Right hindlimb (tissue), 1 donor: ENCODE measurements at places on chromosomes 13 and 19.

- DNase-seq = peak; percentile 41
These were observed 555 bp downstream of the SAMD4B start for GRCh38 chr19:39342647-39343305.

GRCh38 chr13:82747958-82748357 is 1134.3 kb downstream of the SLITRK1 start:
- DNase-seq = no peak

GRCh38 chr13:23432626-23433025 is 876 bp downstream of the SACS start:
- DNase-seq = no peak

DNA sequence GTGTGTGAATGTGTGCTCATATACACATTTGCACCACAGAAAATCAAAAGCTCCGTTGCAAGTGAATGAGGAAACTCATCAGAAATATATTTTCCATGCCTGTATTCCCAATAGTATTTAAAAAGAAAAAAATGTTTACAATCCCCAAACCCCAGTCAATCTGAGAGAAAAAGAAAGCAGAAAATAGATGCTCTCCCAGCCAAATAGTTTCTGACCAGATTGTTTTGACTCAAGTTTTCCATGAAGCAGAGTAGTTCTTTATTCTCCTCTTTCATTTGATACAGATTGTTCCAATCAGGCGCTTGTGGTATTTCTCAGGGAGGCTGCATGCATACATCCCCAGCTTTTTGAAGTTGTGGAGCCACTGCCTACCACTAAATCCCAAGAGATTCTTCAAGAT is 110.6 kb downstream of the STARD13 start:
- DNase-seq = no peak

DNA sequence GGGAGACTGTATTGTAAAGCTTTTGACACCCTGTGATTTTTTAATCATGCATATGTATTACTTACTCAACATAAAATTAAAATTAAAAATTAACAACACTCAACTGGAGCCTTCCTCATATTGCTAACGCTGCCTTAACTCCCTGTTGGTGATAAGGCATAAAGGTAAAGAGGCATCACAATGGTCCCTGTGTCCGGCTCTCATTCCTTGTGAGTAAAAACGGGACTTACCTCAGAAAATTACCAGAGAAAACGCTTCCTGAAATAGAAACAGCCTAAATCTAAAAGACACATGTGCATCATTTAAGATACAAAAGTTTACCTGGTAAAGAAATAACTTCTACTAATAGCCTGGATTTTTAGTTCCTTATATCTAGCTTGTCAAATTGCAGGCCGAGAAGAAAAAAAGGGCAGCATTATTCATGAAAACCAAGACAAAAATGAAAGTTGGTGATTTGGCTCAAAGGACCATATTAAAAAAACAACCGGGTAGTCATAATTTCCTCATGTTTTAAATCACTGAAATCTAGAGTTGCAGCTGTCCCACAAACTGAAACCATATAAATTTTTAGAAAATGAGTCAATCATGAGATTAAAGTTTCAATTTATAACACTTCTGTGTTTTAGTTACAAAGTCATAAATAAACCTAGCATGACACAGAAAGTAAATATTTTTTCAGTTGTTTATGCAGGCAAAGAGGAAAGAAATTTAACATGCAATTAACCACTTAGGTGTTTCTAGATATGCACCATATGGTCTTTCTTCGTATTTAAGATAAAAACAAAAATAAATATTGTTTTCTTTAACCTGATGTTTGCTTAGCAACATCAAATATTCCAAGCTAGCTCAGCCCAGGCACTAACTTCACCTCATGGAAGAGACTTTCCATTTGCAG is 94.7 kb downstream of the MIPEP start:
- no peak for DNase-seq

GRCh38 chr13:54657588-54657987 is 1629.0 kb downstream of the OLFM4 start:
- DNase-seq = no peak

DNA sequence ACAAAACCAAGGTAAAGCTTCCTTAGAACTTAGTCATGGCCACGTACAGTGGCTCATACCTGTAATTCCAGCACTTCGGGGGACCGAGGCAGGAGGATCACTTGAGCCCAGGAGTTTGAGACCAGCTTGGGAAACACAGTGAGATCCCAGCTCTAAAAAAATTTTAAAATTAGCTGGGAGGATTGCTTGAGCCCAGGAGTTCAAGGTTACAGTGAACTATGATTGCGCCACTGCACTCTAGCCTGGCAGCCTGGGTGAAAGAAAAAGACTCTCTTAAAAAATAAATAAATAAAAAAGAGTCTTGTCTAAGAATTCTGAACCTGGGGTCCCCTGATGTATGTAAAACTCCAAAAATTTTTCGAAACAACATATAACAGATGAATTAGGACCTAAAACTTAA is 34.9 kb downstream of the N4BP2L2 start:
- no peak for DNase-seq

GRCh38 chr13:21752501-21752900 is 81.6 kb downstream of the FGF9 start:
- DNase-seq = no peak

DNA sequence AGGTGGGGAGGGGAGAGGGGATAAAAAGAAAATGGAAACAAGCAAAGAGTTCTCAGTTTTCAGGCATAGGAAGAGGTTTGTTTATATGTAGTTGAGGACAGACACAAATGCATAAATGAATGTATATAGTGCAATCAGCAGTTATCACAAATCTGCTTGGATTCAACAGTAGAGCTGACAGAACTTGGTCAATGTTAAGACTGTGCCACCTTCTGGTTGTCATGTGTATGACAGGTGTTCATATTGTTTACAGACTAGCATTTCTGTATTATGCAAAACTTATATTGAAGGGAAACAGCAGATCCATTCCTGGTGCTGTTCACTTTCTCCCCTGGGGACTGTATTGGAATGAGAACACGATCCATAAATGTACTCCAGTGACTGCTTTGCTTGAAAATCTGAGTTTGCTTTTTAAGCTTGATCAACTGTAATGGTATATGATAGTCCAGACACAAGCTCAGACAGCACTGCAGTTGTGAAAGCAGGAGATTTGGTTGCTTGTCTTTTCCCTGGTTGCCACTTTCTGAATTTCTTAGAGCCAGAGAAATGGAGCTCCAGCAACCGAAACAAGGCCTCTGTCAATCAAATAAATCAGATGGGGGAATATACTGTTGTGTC is 319.5 kb upstream of the OBI1 start:
- no peak for DNase-seq

- DNase-seq = no peak
These were observed 1.6 kb upstream of the BEST2 start for GRCh38 chr19:12749938-12750521.
